Aorta (tissue), 5 donors: ENCODE measurements at places on chromosomes 1 and 21.

- no peak for DNase-seq
Measured at GRCh38 chr1:178614286-178614685, 101.4 kb downstream of the TEX35 start.

- DNase-seq, result no peak
Measured at GRCh38 chr1:236992449-236992848, 11.8 kb downstream of the MT1HL1 start.

DNA sequence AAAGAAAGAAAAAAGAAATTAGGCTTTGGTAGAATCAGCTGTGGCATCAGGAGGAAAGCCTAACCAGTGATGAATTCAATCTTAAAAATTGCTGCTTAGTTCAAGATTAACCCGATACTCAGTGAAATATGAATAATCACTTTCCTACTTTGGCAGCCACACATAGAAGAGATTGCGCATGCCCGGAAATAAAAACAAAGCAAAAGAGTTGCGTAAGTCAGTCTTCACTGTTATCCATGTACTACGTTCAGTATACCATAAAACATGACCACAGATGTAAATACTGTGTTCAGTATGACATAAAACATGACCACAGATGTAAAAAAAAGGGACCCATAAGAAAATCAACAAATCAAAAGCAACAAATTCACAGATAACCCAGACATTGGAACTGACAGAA lies 19.2 kb downstream of the CD1D start:
- no peak for DNase-seq

GRCh38 chr1:235745503-235746136 lies 96.0 kb upstream of the GNG4 start:
- DNase-seq, result no peak

- DNase-seq, result no peak
Measured at GRCh38 chr21:35587841-35588380, 472.4 kb downstream of the SETD4 start.

DNA sequence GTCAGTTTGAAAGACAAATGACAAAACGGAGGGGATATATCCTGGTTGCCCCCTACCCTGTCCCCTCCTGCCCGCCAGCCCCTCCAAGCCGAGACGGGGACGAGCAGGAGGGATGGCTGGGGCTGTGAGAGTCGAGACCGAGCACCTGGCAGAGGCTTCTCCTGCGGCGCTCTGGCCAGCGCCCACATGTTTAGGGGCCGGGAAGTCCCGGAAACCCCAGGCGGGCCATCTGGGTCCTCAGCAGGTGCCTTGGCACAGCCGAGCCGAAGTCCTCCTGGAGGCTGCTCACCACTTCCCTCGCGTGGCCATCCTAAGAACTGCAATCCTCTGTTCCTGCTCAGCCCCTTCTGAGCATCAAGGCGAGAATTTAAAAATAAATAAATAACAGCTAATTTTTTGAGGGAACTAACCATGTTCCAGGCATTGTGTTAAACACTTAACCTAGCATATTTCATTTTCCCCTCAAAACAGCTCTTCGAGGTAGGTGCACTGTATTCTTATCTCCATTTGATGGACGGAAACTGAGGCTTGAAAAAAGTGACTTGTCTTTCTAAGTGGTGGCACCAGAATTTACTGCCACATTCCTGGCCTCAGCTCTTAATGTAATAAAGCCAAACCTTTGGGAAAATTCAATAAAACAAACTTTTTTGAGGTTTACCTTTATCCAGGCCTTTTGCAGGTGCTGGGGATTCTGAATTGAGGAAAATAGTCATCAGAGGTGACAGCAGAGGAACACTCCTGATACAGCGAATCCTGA lies 3.5 kb upstream of the RIMS3 start:
- DNase-seq, result peak; percentile 94

GRCh38 chr1:94004924-94005323 lies 95.7 kb upstream of the GCLM start:
- DNase-seq, result no peak

DNA sequence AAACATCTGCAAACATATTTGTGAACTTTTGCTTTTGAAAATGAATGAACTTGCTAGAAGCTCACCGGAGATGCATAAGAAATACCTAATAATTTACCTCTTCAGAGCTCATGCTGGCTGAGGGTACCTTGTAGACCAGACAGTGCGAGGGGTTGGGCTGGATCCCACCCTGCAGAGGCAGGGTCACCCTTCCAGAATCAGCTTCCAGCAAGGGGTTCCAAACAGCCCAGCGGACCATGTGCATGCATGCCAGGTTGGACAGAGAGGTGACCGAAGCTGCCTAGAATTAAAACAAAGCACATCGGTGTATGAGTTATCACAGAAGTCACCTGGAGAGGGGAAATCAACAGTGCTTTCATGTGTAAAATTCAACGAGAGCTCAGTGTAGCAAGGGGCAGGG lies 59.2 kb downstream of the NPHP4 start:
- DNase-seq, result no peak

GRCh38 chr1:204803607-204804006 lies 67.1 kb upstream of the NFASC start:
- no peak for DNase-seq

DNA sequence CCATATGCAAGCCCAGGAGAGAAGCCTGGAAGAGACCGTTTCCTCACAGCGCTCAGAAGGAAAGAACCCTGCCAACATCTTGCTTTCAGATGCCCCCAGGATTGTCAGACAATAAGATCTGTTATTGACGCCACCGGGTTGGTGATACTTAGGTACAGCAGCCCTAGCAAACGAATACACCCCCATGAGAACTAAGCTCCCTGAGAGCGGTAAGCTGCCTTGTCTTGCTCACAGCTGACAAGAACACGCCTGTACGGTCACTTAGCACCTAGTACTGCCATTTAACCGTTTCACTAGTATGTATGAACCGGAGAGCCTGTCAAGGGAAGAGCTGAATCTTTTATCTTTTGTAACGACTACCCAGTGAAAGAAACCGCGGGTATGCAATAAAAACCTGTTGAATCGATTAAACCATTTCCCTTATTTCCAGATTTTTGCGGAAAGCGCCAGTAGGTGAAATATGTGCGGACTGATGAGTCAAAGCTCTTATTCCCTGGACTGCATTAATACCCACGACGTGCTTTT lies 619 bp upstream of the ZBTB8B start:
- no peak for DNase-seq

DNA sequence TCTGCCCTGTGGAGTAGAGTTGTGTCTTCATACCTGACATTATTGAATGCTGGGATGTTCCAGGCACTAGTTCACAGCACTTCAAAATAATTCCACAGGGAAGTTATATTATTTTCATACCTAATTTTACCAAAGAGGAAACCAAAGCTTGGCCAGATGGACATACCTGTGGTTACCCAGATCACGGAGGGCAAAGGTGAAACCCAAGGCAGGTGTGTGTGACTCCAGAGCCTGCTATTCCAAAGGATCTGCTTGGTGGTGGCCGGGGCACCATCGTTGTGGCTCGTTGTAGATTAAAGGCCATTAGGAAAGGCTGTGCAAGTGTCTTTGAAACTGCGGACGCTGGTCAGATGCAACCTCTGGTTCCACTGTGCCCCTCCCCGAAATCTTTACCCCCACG lies 108.6 kb downstream of the ZBTB18 start:
- no peak for DNase-seq

DNA sequence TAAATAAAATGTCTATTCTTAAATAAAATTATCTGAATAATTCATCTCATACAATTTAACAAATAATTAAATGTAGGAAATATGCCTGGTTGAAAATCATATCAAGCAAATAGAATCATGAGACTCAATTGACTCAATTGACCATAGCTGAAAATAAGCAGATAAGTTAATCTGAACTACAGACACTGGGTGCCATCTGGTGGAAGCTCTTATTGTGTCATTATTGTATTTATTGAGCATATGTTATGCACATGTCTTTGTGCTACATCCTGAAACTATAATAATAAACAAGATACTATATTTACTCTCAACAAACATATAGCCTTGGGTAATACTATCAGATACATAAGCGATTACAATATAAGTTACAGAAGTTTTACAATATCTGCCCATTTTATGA lies 41.0 kb downstream of the BRINP3 start:
- DNase-seq, result no peak
